ENCODE measurements at places on chromosomes 1 and 21. TPM values are rescaled to one million over a fixed set of nuclear protein-coding genes. Genes with fewer than 3 reads are reported as not detected.

GRCh38 chr1:109091078-109091838, 694 bp downstream of the TMEM167B start:
- no peaks in the 10 kb centered on the region for H3K27me3 ChIP-seq
- DNase-seq, result peak; percentile 38
- H3K4me1 ChIP-seq, result peaks cover 37% of the 10 kb centered on the region
- peak overlapping the region; percentile 93 for H3K27ac ChIP-seq
- H3K36me3 ChIP-seq, result no peaks in the 10 kb centered on the region
- peak overlapping the region; percentile 75 for H3K4me3 ChIP-seq

DNA sequence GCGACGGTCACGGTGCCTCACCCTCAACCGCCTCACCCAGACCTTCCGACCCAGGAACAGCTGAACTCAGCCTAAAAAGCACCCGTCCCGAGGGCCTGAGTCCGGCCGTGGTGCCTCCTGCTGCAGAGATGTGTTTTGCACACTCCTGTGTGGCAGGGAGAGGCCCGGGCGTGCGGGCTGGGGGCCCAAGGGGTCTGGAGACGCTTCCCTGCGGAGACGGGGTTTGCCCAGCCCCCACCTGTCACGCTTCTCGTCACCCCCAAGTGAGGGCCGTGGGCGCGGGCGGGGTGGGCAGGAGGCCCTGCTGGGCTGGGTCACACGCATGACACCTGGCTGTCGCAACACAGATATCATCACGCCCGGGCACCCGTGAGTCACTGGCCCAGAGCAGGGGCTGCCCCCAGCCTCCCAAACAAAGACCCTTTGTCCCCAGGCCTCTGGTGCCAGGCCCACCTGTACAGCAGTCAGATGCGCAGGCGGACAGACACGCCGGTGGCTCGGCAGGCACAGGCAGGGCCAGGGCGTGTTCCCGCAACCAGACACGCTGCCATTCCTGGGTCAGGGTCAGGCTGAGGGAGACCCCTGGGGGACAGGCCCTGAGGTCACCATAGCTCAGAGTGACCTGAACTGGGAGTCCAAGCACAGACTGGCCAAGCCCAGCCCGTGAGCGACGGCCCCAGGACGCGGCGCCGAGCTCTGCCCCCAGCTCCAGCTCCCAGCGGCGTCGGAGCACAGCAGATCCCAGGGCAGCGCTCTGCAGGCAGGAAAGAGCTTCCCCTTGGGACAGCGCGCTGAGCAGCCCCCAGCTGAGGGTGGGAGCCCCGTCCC, 6.1 kb downstream of the B3GALT6 start:
- no peaks in the 10 kb centered on the region for H3K36me3 ChIP-seq
- no peak overlapping the region for H3K4me3 ChIP-seq
- H3K27ac ChIP-seq, result no peak overlapping the region
- DNase-seq, result no peak
- no peaks in the 10 kb centered on the region for H3K4me1 ChIP-seq
- peaks cover 32% of the 10 kb centered on the region for H3K27me3 ChIP-seq

DNA sequence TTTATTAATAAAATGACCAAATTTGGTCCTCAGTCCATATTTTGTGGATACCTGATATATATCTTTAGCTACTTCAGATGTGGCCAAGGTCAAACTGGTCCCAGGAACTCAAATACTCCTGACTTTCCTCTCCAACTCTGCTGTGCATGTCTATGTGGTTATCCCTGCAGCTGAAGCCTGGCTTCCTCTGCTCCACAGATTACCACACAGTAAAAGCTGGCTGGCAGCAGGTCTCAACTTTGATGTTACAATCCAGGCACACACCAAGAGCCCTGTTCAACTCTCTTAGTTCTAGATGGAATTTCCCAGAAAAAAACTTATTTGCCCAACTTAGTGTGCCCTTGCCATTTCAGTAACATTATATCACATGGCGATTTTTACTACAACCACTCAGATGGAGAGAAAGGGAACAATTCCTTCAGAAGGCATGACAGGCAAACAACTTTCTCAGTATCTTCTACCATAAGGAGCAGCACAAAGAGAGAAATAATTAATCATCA, 479.5 kb downstream of the PLPP3 start:
- H3K4me1 ChIP-seq, result no peaks in the 10 kb centered on the region
- H3K27me3 ChIP-seq, result no peaks in the 10 kb centered on the region
- H3K4me3 ChIP-seq, result no peak overlapping the region
- no peak overlapping the region for H3K27ac ChIP-seq

DNA sequence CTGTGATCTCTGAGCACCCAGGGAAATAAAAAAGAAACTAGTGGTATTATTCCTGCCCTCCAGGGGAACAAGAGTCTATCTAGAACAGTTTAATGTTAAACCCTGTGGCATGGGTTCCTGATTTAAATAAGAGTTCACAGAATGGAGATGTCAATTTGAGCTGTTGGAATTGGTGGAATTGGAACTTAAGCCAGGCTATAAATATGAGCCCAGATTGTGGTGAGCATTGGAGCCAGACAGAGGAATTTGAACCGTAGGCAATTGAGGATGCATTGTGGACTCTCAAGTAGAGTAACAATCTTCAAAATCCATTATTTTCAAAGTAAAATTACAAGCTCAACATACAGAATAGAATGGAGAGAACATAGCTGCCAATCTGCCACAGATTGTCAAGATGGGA, 98.2 kb downstream of the NEK7 start:
- H3K4me1 ChIP-seq, result peaks cover 7% of the 10 kb centered on the region
- H3K27me3 ChIP-seq, result no peaks in the 10 kb centered on the region
- no peak for DNase-seq
- no peak overlapping the region for H3K27ac ChIP-seq
- no peak overlapping the region for H3K4me3 ChIP-seq
- no peaks in the 10 kb centered on the region for H3K36me3 ChIP-seq

DNA sequence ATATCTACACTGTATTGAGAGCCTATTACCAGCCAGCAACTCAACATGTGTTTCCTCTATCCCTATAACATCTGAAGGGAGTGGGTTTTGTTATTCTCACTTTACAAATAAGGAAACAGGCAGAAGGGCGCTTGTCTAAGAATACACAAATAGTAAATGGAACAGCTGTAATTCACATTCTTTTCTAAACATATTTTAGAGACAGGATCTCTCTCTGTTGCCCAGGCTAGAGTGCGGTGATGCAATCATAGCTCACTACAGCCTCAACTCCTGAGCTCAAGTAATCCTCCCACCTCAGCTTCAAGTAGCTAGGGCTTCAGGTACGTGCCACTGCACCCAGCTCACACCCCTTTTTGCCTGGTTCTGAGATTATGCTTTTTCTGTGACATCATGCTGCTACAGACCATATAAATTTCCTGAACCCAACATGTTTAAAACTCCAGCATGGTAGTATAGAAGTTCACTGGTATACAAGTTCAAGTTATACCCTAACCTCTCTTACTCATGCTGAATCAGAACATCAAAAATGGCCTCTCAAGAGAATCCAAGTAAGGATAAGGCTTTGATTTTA, 8.6 kb upstream of the TACSTD2 start:
- peak overlapping the region; percentile 31 for H3K27ac ChIP-seq
- no peaks in the 10 kb centered on the region for H3K36me3 ChIP-seq
- H3K4me1 ChIP-seq, result no peaks in the 10 kb centered on the region

- H3K36me3 ChIP-seq, result no peaks in the 10 kb centered on the region
- H3K4me1 ChIP-seq, result peaks cover 10% of the 10 kb centered on the region
- peak overlapping the region; percentile 28 for H3K27ac ChIP-seq
- no peak overlapping the region for H3K4me3 ChIP-seq
- no peak for DNase-seq
These were observed 25.3 kb downstream of the FMO2 start for GRCh38 chr1:171210355-171210754.

DNA sequence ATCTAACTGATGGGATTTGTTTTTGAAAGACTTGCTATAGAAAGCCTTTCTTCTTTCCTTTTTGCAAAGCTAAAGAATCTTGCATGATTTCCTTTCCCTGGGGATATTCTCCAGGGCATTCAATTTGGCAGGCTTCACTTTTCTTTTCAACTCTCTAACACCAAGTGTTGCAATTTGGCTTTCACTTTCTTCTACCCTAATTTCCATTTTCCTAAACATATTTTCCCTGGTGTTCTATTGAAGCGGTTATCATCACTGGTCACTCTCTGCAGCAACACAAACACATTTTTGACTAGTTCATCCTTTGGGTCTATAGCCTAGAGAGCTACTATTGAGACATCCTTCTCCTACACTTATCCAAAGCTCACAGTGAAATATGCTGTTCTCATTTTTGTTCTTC, 424.5 kb downstream of the NEGR1 start:
- DNase-seq, result no peak
- no peaks in the 10 kb centered on the region for H3K4me1 ChIP-seq
- no peak overlapping the region for H3K4me3 ChIP-seq
- no peak overlapping the region for H3K27ac ChIP-seq

DNA sequence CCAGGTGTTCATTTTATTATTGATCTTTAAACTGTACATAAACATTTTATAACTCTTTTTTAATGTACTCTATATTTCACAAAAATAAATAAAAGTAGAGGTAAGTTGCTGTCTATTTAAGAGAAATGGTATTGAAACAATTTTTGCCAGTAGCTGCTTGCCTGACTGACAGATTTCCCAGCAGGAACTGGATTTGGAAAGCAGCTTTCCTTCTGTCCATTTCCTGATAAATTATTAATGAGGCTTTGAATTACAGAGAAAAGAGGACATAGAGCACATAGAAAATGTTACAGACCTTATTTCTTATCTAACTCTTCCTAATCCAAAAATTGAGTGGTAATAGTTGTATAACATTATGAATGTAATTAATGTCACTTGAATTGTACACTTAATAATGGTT, 79.7 kb upstream of the BCL10 start:
- no peak overlapping the region for H3K27ac ChIP-seq
- H3K4me1 ChIP-seq, result peaks cover 27% of the 10 kb centered on the region
- H3K27me3 ChIP-seq, result no peaks in the 10 kb centered on the region

DNA sequence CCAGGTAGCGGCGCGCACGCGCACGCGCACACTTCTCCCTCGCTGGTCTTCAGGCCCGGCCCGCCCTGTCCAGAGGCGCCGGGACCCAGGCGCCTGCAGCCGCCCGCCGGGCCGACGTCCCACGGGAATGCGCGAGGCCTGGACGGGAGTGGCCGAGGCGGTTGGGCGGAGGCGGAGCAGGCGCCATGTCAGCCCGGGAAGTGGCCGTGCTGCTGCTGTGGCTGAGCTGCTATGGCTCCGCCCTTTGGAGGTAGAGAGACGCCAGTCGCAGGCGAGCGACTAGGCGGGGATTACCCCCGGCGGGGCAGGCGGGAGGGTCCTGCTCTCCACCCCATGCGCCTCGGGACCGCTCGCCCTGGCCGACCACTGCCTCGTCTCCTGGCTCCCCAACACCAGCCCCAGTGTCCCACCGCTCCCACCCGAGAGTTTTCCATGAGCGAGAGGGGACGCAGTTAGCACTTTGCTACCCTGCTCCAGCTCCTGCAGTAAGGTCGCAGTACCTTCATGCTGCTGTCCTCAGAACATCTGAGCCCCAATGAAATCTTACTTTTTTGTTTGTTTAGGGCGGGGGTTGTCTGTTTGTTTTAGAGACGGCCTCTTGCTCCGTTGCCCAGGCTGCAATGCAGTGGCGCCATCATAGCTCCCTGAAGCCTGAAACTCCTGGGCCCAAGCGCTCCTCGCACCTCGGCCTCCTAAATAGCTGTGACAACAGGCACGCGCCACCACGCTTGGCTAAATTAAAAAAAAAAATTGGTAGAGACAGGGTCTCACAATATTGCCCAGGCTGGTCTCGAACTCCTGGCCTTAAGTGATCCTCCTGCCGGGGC, at the start of gene CATSPERE:
Gene CATSPERE (plus strand): TSS at position 29 of the 827 bp plus-strand sequence. CDS start 157 bp downstream, at position 186.
- no peaks in the 10 kb centered on the region for H3K27me3 ChIP-seq
- H3K4me1 ChIP-seq, result peaks cover 4% of the 10 kb centered on the region
- H3K27ac ChIP-seq, result peak within 1 kb of the TSS; percentile 77
- peak within 1 kb of the TSS; percentile 70 for H3K4me3 ChIP-seq
- no peaks in the 10 kb centered on the region for H3K36me3 ChIP-seq

GRCh38 chr1:70205434-70206118, at the start of gene LRRC40:
Gene LRRC40, minus strand, starts transcription at chr1:70205579. Its CDS starts 39 bp downstream, at chr1:70205540.
- H3K27me3 ChIP-seq, result no peaks in the 10 kb centered on the region
- H3K4me1 ChIP-seq, result peaks cover 53% of the 10 kb centered on the region
- peak within 1 kb of the TSS; percentile 88 for H3K27ac ChIP-seq
- DNase-seq, result peak; percentile 94
- peak within 1 kb of the TSS; percentile 86 for H3K4me3 ChIP-seq

DNA sequence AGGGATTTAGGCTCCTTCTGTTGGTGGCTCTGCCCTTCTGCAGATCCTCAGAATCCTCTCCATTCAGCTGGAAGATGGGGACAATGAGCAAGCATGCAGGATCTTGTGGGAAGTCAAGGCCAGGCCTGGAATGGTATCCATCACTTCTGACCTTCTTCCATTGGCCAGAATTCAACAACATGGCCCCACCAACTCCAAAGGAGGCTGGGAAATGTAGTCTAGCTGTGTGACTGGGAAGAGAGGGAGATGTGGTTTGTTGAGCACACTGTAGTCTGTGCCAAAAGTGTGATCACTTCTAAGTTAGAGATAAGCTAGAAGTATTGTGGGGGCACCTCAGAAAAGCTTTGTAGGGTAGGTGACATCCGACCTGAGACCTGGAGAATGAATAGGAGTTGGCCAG, 60.4 kb upstream of the WNT4 start:
- no peaks in the 10 kb centered on the region for H3K4me1 ChIP-seq
- DNase-seq, result no peak
- no peak overlapping the region for H3K4me3 ChIP-seq
- no peak overlapping the region for H3K27ac ChIP-seq
- H3K36me3 ChIP-seq, result no peaks in the 10 kb centered on the region
- peaks cover 16% of the 10 kb centered on the region for H3K27me3 ChIP-seq

DNA sequence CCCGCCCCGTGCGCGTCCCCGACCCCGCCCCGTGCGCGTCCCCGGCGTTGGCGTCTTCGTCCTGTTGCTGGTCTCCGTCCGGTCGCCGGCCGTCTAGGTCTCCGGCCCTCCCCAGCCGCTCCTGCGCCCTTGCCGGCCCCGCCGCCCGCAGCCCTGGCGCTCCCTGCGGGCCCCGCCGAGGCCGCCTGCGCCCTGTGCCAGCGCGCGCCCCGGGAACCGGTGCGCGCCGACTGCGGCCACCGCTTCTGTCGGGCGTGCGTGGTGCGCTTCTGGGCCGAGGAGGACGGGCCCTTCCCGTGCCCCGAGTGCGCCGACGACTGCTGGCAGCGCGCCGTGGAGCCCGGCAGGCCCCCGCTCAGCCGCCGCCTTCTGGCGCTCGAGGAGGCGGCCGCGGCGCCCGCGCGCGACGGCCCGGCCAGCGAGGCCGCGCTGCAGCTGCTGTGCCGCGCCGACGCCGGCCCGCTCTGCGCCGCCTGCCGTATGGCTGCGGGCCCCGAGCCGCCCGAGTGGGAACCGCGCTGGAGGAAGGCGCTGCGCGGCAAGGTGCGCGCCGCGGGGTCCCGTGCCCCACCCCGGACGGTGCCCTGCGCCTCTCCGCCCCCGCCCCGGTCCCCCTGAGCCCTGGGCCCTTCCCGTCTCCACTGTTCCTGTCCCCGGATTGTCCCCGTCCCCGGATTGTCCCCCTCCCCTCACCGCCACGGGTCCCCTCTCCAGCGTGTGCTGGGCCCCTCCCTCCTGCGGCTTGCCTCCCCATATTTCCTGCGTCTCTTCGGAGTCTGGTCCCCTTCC, at the start of gene RNF187:
Gene RNF187 (plus strand): TSS at position 47 of the 789 bp plus-strand sequence.
- H3K4me1 ChIP-seq, result peaks cover 39% of the 10 kb centered on the region
- DNase-seq, result peak; percentile 83
- H3K36me3 ChIP-seq, result peaks cover 12% of the 10 kb centered on the region
- no peaks in the 10 kb centered on the region for H3K27me3 ChIP-seq
- peak within 1 kb of the TSS; percentile 92 for H3K27ac ChIP-seq
- H3K4me3 ChIP-seq, result peak within 1 kb of the TSS; percentile 77

CLCA4 gene
- not detected for total RNA-seq

S100A1 gene
- 739 TPM for total RNA-seq

SDHC gene
- 112 TPM for total RNA-seq

DHDDS gene
- 12.1 TPM for total RNA-seq

CXADR gene
- total RNA-seq, result not detected

ANP32E gene
- total RNA-seq, result 15.1 TPM

BSND gene
- not detected for total RNA-seq

LCE2C gene
- total RNA-seq, result not detected

Data from gastrocnemius medialis (tissue), 4 donors.